ENCODE measurements at places on chromosomes 3 and 15.

- DNase-seq, result no peak
Observed at GRCh38 chr3:128215800-128216495, 62.7 kb downstream of the EEFSEC start.

DNA sequence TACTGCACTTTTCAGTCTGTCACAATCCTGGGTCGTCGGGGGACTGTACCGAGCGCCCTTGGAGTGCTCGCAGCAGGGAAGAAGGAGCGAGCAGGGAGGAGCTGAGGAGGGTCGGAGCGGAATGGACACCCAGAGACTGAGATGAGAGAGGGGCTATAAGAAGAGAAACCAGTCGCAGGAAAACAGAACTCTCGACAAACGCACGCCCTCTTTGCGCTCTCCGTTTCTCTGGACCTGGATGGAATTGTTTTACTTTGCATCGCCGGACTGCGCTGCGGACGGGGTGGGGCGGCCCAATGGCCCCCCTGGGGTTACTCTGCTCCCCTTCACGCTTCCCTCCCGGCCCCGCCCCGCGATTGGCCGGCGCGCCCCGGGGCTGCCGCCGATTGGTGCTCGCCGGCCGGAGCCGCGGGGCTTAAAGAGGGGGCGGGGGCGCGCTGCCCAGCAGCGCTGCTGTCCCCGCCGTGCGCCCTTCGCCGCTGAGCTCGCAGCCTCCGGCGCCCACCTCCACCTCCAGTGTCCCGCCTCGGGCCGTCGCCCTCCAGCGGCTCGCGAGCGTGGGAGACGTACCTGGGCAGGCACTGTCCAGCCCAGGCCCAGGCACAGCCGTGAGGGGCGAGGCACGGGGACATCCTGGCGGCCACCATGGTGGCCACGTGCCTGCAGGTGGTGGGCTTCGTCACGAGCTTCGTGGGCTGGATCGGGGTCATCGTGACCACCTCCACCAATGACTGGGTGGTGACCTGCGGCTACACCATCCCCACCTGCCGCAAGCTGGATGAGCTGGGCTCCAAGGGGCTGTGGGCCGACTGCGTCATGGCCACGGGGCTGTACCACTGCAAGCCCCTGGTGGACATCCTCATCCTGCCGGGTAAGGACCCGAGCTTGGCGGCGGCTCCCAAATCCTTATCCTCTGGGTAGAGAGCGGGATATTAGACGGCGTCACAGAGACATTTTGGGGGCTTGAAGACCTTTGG lies at the start of gene CLDN11:
Gene CLDN11, plus strand, starts transcription at position 447 of the 977 bp plus-strand sequence. Its CDS starts 199 bp downstream, at position 646.
- DNase-seq, result peak; percentile 89

GRCh38 chr3:44136421-44136820 lies 105.3 kb upstream of the TOPAZ1 start:
- no peak for DNase-seq

- DNase-seq, result peak; percentile 18
Observed at GRCh38 chr3:172516318-172517214, 6.7 kb downstream of the TNFSF10 start.

DNA sequence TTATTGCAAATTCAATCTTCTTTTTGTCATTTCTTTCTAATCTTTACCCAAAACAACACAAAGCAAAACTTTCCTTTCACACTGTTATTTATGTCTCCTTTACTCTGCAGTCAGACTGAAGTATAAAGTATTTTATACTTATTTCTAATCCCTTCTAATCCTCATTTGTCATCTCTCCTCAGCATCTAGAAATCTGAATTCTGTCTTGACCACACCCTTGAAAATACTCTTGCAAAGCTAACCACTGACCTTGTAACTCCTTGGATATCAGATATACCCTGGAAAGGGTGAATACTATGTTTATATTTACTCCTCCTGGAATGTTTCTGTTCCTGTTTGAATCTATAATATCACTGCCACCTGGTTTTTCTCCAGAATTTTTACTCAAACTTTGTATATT lies 481.1 kb downstream of the ZNF385D start:
- no peak for DNase-seq

DNA sequence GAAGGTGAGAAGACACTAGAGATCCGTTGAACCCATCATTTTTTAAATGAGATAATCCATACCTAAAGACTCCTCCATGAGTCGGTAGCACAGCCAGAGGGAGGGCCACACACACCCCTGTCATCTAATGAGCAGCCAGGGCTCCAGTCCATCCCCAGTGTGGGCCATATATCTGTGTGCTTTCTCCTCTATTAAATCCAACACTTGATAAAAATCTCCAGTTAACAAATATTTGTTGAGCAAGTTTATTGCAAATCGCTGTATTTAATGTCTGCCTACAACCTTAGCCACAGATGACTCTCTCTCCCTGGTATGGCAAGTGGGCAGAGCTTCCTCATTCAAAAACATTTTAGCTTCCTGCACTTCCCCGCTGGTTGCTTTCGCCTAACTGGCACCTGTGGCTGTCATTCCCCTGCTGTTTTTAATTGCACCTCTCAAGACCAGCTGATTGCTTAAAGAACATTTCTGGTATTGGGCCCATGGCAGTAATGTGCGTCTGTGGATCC lies 82.8 kb downstream of the SMAD3 start:
- no peak for DNase-seq

DNA sequence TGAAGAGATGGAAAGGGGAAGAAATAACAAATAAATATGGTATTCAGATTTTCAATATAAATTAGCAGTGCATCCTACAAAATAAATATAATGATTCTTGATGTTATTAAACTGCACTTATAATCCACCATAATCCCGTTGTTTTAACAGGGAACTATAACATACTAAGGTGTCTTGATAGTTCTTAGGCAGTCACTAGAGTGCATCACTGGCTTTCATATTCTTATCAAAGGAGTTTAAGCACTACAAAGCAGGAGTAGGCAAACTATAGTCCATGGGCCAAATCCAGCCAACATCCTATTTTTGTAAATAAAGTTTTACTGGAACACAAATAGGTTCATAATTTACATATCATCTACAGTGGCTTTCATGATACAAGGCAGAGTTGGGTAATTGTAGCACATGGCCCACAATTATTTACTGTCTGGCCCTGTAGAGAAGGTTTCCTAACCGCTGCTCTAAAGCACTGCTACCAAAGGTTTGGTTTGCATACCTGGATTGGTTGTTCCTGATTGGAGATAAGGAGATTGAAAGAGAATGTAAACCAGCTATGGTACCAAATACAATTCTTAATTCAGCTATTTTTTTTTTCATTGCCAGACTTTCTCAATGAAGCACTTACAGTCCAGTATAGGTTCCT lies 104.3 kb downstream of the ZNF280D start:
- DNase-seq, result no peak

DNA sequence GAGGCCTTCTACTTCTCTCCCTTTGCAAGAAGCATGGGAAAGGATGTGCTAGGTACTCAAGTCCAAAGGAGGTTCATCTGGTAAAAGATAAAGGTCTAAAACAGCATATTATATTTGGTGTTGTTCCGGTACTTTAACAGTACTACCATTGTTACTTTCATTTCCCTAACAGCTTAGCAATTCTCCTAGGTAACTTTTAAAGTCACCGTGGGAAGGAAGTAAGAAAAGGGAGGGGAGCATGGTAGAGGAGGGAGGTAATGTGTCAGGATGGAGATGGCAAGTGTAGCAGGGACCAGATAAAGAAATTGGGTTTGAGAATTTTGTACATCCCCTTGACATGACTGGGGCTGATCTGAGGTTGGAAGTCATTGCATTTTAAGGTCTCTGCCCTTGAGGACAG lies 89.4 kb upstream of the SKOR1 start:
- DNase-seq, result no peak

DNA sequence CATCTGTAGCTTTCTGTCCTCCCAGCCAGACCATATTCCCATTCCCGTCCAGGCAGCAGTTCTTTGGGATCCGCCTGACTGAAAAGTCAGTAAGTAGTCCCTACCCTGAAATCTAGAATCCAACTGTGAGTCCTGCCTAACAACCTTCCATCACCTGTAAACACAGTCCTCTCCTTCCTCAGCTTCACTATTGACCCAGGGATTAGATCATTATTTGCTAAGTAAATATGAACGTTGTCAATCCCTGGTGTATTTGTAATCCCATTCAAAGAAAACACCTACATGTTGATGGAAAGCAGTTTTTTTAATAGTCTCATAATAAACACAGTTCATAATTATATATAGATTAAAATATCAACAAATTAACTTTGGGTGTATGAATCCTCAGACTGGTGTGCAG lies 732 bp downstream of the SAXO2 start:
- DNase-seq, result peak; percentile 8

DNA sequence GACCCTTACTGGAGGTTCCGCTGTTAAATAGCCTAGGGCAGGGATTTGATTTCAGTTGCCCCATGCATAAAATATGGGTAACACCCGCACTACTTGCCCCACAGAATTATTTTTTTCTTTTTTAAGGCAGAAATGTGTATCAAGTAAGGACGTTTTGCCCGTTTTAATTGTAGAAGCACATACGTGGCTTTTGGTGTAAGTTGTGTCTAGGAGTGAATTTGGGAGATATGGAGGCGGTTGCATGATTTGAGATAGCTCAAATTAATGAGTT lies 636 bp upstream of the LRRC58 start:
- no peak for DNase-seq

GRCh38 chr3:48367201-48367600 lies 4.8 kb upstream of the FBXW12 start:
- no peak for DNase-seq

GRCh38 chr3:115062412-115062956 lies 84.6 kb downstream of the ZBTB20 start:
- DNase-seq, result peak; percentile 71

- no peak for DNase-seq
Observed at GRCh38 chr3:143031327-143031726, 30.0 kb downstream of the U2SURP start.

DNA sequence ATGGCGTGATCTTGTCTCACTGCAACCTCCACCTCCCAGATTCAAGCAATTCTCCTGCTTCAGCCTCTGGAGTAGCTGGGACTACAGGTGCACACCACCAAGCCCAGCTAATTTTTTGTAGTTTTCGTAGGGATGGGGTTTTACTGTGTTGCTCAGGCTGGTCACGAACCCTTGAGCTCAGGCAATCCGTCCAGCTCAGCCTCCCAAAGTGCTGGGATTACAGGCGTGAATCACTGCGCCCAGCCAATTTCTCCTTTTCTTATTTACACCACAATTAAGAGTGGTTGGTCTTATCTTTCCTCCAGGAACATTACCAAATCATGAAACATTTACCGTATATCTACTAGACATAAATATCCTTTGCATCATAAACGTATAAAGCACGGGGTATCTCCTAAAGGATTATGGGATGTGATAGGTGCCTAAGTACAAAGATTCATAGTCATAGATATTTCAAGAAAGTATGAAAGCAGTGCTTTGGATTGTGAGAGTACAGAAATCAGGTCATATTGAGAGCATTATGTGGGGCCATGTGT lies 194.5 kb downstream of the RBMS3 start:
- no peak for DNase-seq

DNA sequence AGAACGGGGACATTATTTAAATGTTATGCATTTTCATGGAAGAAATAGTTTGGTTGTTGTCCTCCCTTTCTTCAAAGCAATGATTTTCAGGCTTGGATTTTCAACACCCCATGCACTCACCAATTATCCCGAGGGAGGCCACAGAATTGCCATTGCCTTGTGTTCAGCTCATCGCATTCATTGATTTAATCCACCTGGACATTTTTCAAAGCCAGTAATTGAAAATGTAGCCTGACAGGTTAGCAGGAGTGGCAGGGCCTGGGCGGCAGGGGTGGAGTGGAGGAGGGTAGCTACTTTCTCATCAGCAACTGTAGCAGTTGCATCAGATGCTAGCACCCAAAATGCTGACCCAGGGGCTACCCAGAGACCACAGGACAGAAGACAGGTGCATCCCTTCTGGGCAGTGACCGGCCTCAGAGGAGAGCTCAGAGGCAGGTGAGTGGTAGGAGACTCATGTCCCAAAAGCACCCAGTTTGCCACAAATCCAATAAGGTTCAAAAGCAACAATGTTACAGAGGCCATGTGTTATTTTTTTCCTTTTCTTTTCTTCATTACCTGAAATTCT lies 242.4 kb downstream of the CD47 start:
- no peak for DNase-seq

- no peak for DNase-seq
Observed at GRCh38 chr15:98446083-98446482, 202.3 kb upstream of the IGF1R start.

GRCh38 chr3:50340448-50341329 lies at the start of gene RASSF1:
Gene RASSF1, minus strand, starts transcription at chr3:50340836. Its CDS starts 31 bp downstream, at chr3:50340805.
- DNase-seq, result no peak

DNA sequence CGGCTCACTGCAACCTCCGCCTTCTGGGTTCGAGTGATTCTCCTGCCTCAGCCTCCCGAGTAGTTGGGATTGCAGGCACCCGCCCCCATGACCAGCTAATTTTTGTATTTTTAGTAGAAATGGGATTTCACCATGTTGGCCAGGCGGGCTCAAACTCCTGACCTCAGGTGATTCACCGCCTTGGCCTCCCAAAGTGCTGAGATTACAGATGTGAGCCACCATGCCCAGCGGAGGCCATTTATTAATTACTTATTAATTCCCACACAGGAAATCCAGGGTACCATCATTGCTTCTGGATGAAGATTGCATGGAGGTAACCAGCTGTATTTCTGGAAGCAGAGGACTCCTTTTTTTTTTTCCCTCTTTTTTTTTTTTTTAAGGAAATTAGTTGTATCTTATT lies 37.8 kb downstream of the MAP4 start:
- DNase-seq, result no peak

- no peak for DNase-seq
Observed at GRCh38 chr15:47300596-47300995, 416.7 kb upstream of the SEMA6D start.

DNA sequence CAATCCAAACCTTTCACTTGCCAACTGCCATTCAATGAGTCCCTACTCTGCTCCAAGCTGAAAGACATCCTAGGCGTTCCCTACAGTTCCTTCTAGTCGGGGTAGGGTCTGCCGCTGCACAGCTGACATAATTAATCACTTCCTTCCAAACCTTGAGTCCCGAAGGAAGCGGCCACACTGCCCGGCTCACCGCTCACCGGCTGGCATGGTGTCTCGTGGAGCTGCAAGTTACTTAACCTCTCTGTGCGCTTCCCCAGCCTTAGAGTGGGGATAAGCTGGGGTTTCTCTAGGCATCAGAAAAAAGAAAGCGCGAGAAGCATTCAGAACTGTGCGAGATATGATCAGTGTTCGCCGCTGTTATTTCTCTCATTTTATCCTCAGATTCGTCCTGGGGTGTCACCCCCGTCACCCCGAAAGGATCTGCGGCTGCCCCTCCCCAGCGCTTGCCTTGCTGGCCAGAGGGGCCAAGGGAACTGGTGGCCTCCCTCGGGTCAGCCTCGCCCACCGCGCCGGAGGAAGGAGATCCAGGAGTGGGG lies 748 bp downstream of the MRPS25 start:
- DNase-seq, result no peak

GRCh38 chr3:40129510-40129909 lies 180.0 kb upstream of the EIF1B start:
- no peak for DNase-seq

- no peak for DNase-seq
Observed at GRCh38 chr15:24940236-24940635, 14.6 kb upstream of the SNRPN start.

- no peak for DNase-seq
Observed at GRCh38 chr3:141313093-141313683, 55.1 kb upstream of the ZBTB38 start.

- no peak for DNase-seq
Observed at GRCh38 chr15:98734466-98735199, 86.3 kb downstream of the IGF1R start.
